Stimulated activated CD8-positive, alpha-beta memory T cell treated with anti-CD3 and anti-CD28 coated beads, Interleukin-4, amount 100 ng/mL, for 1 hour (primary cell): ENCODE measurements at places on chromosomes 4 and X.

GRCh38 chr4:87932718-87933141 is 42.8 kb upstream of the SPP1 start:
- no peak for DNase-seq

- DNase-seq = no peak
These were observed 90.6 kb upstream of the MAB21L2 start for GRCh38 chr4:150491132-150492049.

DNA sequence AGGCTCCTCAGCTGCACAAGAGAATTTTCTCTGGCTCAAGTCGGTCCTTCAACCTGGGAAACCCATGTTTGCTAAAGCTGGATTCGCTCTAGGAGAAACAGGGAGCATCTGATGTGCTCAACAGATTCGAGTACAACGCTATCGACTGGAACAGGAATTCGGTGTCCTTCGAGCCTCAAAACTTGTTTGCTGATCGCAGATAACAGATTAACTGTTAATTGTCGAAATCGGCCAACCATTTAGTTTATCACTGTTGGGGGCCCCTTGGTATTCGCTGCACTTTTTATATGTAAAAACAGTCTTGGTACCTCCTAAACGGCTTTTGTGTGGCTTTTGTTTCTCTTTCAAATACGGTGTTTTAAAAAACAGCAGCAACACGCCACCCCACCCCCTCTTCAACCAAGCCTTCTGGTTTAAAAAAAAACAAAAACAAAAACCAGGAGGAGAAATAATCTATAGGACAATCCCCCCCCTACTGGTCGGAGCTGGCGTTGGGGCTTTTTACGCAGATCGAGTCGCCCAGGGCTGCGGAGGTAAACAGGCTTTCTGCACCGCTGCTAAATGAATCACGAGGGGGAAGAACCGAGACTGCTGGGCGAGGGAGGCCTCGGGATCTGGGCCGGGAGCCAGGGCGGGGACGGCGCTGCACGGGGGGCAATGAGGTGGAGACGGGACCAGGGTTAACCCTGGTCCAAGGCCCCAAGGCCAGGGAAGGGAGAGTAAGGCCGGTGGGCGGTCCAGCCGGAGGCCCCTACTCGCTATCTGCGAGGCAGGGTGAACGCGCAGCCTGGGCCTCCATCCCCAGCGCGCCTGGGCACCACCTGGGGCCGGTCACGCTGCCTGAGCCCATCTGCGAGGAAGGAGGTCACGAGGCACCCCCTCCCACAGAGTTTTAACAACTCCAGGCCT is 71.7 kb upstream of the BCOR start:
- DNase-seq = peak; percentile 66

DNA sequence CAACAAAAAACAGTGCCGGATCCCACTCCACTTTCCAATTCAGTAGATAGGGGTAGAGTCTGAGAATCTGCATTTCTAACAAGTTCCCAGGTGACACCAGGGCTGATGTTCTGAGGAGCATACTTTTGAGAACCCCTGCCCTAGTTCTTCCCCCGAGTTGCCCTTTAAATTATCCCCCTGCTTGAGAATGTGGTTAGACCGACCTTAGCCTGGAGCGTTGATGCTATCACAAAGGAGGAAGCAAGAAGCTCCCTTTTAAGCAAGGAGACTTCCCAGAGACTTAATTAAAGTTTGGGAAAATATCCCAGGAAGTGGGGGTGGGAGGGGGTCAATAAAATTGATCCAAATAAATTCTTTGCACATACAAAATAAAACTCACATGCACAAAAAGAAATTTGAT is 485.9 kb downstream of the SMARCA1 start:
- no peak for DNase-seq

DNA sequence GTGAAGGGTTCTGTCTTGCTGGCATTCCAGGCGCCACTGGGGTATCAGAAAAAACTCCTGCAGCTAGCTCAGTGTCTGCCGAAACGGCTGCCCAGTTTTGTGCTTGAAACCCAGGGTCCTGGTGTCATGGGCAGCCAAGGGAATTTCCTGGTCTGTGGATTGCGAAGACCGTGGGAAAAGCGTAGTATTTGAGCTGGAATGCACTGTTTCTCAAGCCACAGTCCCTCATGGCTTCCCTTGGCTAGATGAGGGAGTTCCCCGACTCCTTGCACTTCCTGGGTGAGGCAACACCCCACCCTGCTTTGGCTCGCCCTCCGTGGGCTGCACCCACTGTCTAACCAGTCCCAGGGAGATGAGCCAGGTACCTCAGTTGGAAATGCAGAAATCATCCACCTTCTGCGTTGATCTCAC is 40.1 kb downstream of the NOP14 start:
- no peak for DNase-seq

DNA sequence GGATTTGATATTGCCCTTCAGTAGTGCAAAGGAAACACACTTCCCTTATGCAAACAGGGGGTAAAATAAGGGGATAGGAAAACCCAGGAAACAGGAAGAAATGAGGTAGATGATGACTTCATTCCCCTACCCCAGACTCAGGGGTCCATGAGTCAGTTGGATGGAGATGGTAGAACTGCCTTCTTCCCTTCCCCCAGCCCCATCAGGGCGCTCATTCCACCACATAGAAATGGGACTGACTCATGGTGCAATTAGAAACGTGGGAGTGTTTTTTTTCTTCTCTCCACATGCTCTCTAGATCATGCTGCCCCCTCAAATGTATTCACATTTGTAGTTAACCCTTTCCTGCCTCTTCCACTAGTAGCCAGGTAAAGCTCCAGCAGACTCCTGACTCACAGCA is 23.1 kb upstream of the ARMCX2 start:
- DNase-seq = no peak

DNA sequence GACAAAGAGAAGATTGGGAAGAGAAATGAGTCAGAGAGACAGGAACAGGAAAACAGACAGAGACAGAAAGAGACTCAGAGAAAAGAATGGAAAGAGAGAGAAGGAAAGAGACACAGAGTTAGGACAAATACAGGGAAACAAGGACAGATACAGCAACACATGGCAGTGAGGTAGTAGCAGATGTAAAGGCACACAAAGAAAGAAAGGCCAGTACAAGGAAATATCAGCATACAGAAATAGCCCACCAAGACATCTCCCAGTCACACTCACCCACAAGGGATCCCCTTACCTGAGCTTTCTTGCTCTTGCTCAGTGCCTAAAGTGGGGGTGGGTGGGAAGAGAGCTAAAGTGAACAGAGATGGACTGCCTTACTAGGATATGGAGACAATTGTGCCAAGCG is 4.2 kb downstream of the GRIPAP1 start:
- no peak for DNase-seq

- DNase-seq = no peak
These were observed 82.1 kb downstream of the PPP2R2C start for GRCh38 chr4:6390356-6390755.

DNA sequence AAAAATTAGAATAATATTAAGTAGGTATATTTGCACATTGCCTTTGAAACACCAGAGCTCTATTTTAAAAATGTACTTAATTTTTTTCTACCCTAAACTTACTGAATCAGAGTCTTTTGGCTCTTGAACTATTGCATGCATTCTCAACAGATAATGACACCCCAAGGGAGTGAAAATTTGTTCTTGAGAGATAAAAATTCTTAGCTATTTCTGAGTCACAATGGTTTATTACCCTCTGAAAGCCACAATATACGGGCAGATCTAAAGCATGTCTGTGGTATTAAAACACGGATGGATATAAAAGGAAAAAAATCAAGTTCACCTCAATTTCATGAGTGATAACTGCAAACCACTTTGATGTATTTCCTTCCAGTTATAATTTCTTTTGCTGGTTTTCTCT is 636.3 kb upstream of the FTHL17 start:
- DNase-seq = no peak

GRCh38 chrX:20743046-20743445 is 476.3 kb upstream of the RPS6KA3 start:
- no peak for DNase-seq
